Uterus (tissue), 4 donors: ENCODE measurements at places on chromosomes 2 and 18.

DNA sequence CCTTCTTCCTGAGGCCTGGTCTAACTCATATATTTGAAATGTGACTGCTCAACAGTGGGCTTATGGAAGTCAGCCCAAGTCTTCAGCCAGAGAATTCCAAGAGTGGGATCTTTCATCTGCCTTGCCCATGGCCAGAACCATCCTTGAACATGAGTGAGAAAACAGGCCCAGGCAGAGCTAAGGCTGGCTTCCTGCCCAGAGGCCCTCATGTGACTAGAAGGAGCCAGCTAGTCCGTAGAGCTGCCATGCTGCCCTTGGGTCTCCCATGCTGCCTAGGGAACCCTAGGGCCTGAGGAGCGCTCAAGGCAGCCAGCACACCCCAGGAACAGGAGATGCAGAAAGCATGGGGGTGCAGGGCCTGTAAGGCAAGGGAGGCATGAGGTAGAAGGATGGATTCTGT lies 203.6 kb downstream of the FHOD3 start:
- DNase-seq: no peak

GRCh38 chr2:232787806-232788205 lies 11.4 kb upstream of the KCNJ13 start:
- DNase-seq: no peak

DNA sequence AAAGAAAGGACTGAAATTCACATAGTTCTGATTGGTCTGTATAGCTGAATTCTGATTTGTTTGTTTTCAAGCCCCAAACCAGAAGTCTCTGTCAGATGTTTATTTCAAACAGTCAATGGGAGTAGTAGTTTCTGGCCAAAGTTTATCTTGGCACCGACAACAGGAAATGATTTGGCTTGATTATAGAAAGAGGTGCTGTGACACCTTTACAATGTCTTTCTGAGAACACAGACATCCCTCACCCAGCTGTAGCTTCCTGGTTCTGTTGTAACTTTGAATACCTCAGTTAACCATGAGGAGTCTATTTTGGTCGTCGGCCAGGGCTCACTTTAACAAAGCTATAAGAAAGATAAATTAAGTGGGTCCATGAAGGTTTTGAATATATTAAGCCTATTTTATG lies 545.0 kb upstream of the ZNF804A start:
- DNase-seq: no peak

DNA sequence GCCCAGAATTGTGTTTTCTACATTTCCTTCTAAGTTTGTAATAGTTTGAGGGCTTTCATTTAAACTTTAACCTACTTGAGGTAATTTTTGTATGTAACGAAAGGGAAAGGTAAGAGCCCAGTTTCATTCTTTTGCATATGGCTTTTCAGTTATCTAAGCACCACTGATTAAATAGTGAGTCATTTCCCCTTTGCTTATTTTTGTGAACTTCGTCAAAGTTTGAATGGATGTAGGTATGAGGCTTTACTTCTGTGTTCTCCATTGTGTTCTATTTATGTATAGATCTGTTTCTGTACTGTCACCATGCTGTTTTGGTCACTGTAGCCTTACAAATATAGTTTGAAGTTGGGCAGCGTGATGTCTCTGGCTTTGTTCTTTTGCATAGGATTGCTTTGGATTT lies 944.8 kb upstream of the CNTNAP5 start:
- DNase-seq: no peak

- DNase-seq: no peak
Measured at GRCh38 chr2:30577151-30577550, 130.1 kb downstream of the LCLAT1 start.

- DNase-seq: no peak
Measured at GRCh38 chr2:121099329-121100290, 185.4 kb downstream of the TFCP2L1 start.

DNA sequence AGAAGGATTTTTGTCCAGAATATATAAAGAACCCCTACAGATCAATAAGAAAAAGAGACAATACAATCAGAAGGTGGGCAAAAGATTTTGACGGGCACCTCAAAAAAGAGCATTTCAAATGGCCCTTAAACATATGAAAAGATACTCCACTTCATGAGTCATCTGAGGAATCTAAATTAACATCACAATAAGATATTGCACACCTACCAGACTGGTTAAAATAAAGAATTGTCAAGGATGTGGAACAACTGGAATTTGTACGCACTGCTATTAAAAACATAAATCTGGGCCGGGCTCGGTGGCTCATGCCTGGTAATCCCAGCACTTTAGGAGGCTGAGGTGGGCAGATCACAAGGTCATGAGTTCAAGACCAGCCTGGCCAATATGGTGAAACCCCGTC lies 17.0 kb upstream of the NCOA1 start:
- DNase-seq: no peak

- no peak for DNase-seq
Measured at GRCh38 chr2:96815326-96816126, 542 bp upstream of the CNNM3 start.

GRCh38 chr2:241866790-241867645 lies 2.5 kb upstream of the RTP5 start:
- no peak for DNase-seq

GRCh38 chr2:64115808-64116598 lies 28.2 kb downstream of the PELI1 start:
- DNase-seq: no peak

- no peak for DNase-seq
Measured at GRCh38 chr2:58764338-58765104, 523.4 kb upstream of the FANCL start.

GRCh38 chr18:55356815-55357214 lies 231.2 kb downstream of the TCF4 start:
- no peak for DNase-seq

DNA sequence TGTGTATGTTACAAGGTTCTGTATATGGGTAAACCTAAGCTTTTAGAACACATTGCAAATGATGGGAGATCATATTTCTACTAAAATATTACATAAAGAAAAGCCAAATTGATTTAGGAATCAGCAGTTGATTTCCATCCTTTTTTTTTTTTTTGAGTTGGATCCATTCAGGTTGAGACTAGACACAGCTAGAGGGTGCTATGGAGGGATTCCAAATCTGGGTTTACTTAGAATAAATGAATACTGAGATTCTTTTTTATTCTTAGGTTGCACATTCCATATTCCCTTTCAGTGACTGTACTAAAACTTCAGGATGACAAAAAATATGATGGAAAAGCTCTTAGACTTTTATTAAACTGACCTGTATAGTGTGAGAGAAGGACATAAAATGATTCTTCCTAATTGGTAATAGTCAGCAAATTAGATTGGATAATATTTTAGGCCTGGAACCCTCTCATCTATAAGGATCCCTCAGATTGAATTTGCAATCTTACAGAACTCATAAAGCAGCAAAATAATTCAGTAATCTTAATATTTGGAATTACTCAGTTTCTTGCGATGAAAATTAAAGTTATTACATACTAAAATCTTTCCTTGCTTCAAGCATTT lies 183.3 kb upstream of the SESTD1 start:
- DNase-seq: no peak

DNA sequence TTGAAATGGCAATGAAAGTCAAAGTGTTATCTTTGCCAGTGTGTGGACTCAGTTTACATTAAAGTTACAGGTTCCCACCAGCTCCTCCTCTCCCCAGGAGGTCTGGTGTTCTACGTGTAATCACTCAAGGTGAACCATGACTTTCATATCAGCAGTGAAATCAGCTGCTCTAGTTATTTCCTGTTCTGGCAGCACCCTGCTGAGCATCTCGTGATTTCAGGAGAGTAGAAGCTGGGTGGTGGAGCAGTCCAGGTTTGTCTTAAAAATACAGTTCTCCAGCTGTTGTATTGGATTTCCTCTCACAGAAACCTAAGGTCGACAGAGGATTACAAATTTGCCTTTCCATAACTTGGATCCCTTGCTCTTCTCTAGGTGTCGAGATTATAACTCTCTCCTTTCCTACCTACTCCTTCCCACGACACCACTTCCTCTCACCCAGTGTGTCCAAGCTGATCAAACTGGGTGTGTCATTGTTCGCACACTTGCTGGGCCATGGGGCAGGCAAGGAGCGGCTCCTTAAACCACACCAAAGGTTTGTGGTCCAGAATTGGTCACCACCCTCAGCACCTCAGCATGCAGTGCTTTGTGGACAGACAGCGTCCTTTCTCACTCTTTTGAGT lies 13.0 kb upstream of the ARHGAP25 start:
- DNase-seq: no peak

GRCh38 chr18:4125224-4125623 lies 329.9 kb downstream of the DLGAP1 start:
- DNase-seq: no peak

DNA sequence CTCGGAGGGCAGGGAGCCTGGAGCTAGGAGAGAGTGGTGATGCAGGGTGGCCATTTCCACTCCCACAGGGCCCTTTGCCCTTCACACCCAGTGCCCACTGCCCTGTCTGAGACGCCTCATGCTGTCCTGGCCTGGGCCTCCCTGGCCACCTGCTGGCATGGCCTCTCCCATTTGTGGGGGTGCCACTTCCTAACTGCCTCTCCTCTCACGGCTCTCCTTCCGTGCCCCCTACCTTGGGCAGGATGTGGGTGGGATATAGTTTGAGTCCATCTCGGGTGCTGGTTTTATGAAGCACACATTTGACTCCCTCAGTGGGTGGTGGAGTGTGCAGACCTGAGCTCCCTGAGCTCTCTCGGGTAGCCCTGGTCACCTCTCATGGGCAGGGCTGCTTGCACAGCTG lies 46.0 kb downstream of the DGKD start:
- DNase-seq: no peak

DNA sequence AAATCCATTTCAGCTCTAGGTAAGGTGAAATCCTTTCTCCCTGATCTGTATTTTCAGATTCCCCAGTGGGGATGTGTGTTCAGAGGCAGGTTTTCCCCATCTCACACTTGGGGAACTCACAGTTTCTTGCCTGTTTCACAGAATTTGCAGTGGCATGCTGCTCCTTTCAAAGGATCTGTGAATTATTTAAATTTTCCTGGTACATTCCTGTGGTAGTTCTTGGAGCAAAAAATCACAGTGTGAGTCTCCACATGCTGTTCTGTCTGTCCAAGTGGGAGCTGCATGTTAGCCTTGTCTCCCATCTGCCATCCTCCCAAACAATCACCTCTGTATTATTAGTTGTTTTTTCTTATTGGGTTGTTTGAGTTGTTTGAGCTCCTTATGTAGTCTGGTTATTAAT lies 372.9 kb downstream of the ARL6IP6 start:
- no peak for DNase-seq

- no peak for DNase-seq
Measured at GRCh38 chr18:49944663-49945062, 131.3 kb upstream of the ACAA2 start.

DNA sequence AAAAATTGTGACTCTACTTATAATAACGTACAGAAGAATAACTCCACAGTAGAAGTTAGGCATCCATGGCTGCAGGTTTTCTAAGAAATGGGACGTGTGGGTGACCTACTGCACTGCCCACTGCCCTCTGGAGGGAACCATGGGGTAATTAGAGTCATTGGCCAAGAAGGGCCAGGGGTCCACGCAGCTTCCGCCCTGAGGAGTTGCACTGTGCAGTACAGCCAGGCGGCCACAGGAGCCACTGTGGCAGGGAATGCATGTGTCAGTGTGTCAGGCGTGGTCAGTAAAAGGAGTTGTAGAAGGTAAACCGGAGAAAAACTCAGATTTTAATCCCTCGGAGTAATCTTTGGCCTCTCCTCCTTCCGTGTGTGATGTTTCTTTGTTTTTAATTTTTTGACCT lies 24.8 kb downstream of the NCK2 start:
- no peak for DNase-seq

- no peak for DNase-seq
Measured at GRCh38 chr2:78967294-78967693, 58.2 kb upstream of the REG3G start.

DNA sequence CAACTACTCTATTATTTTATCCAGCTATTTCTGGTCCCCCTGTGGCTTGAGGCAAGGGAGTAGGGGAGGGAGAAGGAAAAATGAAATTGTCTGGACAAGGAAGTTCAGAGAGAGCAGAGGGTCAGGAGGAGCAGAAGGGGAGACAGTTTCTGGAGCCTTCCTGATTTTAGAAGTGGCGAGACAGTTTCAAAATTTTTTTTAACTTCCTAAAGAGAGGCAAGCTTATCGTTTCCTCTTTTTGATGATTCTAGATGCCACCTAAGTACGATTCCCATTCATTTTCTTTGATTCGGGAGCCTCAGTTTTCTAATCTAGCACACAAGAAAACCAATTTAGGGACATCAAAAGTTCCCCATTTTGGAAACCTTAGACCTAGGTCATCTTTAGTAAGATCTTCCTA lies 96.9 kb upstream of the B3GNT2 start:
- no peak for DNase-seq

DNA sequence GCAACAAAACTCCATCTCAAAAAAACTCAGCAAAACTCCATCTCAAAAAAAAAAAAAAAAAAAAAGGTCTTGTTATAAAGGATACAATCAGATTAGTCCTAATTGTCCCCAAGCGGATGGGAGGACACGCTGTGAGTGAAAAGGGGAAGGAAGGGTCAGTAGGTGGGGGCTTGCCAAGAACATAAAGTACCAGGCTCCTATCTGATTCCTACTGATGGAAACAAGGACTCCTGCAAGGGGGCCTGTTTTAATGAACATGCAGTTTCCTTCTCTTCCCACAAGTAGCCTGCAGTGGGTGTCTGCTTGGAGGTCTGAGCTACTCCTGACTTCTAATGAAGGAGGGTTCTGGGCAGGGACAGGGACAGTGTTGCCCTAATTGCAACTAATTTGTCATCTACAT lies 7.9 kb downstream of the SCG2 start:
- DNase-seq: no peak

DNA sequence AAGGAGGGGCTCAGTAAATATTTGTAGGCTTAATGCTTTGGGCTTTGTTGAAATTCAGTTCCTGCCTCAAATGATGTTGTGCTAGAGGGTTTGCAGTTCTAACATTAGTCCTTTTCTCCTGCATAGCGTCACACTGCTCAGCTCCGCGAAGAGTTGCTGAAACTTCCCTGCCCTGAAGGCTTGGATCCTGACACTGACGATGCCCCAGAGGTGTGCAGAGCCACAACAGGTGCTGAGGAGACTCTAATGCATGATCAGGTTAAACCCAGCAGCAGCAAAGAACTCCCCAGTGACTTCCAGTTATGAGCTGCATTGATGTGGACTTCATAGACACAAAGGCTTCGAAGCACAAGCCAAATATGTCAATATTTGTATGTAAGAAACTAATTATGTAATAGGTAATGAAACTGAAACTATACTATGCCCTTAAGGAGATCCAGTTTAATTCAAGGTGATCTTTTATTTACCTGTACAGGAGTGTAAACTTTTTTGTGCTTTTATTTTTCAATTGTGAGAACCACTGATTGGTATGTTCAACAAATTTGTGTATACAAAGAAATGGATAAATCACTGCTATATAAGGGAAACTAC lies 10.2 kb upstream of the TTC27 start:
- no peak for DNase-seq

GRCh38 chr18:413233-413632 lies 87.3 kb downstream of the COLEC12 start:
- DNase-seq: no peak

DNA sequence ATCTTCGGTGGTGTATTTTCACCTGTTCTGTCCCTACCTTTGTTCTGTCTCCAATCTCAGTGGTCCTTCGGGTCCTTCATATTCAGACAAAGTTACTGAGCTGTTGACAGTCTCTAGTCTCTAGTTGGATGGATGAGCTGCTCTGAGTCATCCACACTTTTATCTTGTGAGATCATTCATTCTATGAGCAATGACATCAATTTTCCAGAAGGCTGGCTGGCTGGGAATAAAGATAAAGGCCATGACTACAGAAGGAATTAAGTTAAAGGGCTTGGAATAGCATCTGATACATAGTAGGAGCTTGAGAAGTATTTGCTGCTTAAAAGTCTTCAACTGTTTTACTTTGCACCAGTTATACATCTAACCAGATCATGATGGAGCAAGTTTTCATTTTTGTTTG lies 43.1 kb upstream of the SLC39A10 start:
- DNase-seq: no peak

- DNase-seq: no peak
Measured at GRCh38 chr2:48707466-48707865, 48.1 kb downstream of the LHCGR start.
